CD4-positive, alpha-beta T cell treated with Interleukin-4 for 4 hours (primary cell): ENCODE measurements at places on chromosomes 4 and X.

- DNase-seq: no peak
Measured at GRCh38 chr4:155510771-155511170, 134.0 kb upstream of the MAP9 start.

DNA sequence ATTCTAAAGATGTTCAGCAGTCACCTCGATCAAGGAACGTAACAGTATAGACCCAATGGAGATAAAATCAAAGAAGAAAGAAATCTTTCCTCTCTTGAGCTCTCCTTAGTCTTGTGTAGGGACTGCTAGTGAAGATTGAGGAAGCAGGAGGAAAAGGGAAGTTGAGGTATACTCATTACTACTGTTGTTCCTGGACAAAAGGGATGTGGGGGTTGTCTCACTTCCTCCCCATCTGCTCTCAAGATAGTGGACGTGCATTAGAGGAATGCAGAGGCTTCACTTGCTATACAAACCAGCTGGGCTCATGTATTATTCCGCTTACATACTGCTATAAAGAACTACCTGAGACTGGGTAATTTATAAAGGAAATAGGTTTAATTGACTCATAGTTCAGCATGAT, 208.9 kb upstream of the ARHGEF9 start:
- DNase-seq: no peak

GRCh38 chr4:76022677-76023076, 620 bp downstream of the CXCL10 start:
- no peak for DNase-seq

DNA sequence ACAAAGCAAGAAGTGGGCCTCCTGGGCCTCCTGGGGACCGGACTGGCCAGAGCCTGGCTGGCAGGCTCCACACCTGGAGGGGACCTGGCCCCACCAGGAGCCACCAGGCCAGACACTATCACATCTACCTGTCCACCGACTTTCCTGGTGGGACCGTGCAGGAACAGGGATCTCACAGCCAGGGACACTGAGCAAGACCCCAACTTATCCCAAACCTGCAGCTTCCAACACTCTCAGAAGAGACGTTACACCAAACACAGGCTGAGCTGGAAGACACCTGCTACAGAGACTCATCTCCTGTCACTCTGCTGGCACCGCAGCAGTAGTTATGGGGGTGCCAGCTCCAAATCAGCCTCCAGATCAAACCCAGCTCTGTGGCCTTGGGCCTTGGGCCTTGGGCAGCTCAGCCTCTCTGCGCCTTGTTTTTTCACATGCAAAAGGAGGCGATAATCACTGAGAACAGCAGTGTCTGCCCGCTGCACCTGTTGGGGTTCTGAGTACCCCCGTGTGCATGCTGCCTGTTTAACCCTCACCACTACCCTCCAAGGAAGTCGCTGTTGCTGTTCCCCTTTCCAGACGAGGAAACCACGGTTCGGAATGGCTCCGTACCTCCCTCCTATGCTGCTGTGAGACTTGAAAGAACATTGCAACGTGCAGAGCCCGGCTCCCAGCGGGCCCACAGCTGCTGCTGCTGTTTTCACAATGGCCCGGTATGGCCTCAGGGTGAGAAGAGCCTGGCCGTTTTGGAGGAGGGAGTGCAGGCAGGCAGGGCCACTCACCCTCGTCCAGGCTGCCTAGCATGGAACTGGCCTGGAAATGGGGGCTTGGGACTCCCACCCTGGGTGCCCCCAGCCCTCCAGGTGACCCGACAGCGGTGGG, 69.6 kb downstream of the ADRA2C start:
- no peak for DNase-seq

GRCh38 chr4:126268106-126268505, 953.4 kb downstream of the FAT4 start:
- DNase-seq: no peak

DNA sequence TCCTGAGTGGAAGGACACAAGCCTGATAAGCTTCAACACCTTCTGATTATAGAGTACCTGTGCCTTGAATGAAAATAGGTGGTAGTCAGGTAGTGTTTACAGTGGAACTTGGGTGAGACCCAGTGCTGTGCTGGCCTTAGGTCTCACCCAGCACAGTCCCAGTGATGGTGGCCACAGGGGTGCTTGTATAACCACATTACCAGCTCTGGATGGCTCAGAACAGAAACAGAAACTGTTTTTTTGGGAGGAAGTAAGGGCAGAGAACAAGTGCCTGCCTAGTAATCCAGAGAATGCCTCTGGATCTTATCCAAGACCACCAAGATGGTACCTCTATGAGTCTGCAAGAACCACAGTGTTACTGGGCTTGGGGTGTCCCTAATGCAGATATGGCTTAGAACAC, 171.5 kb upstream of the DIPK2B start:
- no peak for DNase-seq
